CD4-positive, alpha-beta T cell treated with Interleukin-15 for 4 hours (primary cell): ENCODE measurements at places on chromosomes 2 and 18.

DNA sequence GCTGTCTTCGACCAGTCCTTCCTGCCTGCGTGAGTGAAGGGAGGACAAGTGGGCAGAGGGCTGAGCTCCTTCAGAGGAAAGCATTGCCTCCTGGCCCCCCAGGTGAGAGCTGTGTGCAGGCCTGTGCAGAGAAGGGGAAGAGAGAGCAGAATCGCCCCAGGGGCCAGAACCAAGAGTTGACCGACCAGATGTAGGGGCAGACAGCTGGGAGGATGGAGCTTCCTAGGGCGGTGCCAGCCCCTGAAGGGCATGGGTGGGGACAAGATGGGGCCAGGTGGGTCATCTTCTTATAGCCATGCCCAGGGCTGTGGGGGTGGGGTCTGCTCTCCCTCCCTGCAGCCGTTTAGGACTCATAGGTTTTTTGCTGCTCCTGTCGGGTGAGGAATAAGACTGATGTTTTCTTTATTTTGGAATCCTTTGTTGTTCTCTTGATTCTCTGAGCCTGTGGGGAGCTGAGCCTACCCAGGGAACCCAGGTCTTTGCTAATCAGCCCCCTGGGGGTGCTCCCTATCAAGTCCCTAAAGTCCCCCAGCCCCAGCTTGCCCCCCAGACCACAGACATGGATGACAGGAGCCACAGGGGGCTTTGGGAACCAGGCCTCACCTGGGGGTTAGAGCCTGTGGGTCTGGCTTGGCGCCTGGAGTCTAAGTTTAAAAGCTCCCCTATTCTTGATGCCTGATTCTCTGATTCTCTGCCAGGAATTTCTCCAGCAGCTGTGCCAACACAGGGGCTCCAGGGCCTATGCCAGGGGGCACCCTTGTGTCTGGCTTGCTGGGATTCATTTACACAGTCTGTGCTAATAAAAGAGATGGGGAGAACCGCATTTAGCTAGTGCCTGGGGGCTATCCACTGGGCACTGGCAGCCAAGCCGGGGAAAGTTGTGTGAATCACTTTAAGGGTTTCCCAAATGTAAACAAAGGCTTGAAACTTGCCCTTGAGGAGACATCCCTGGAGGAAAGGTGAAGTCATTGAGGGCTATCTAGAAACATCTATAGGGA, 9.3 kb upstream of the EFHD1 start:
- DNase-seq: no peak

DNA sequence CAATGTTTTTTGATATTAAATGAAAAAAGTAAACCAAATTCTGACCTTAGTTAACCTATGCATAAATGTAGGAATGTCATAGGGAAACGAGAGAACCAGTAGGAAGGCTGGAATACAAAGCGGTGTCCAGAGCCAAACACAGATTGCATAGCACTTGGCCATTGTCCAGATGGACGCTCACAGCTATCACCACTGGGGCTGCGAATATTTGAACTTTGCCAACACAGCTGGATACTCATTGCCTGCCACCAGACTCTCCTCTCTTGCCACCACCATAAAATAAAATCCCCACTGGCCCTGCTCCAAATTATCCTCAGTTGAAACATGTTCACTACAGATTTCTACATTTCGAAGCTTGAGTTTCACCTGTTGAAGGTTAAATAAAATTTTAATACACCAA, 159.3 kb upstream of the GULP1 start:
- DNase-seq: no peak

DNA sequence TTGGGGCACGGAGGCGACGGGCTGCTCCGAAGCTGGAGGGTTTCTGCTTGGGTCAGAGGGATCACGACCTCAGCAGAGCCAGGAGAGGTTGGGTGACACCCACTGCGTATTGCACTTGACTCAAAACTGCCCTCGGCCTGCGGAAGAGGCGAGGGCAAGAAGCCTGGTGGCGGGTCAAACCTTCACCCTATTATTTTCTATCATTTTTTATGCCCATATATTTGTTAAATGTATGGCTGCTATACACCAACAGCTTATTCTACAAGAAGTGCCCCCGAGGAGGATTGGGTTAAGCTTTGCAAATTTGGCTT, 12.6 kb upstream of the SATB2 start:
- DNase-seq: no peak

DNA sequence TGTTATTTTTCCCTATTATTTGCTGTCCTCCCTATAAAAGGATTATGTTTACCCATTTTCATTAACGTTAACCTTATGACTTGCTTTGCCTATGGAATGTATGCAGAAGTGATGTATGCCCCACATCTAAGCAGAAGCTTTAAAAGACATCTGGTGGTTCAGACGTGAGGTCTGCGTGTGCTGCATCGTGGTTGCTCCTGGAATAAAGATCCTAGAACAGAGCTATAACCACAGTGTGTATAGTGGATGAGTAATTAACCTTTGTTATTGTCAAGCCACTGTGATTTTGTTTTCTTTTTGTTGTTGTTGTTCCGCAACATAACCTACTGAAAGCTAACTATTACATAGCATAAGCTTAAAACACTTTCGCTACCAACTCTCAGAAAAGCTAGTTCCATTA, 20.9 kb upstream of the CFAP36 start:
- DNase-seq: no peak

- peak; percentile 78 for DNase-seq
Measured at GRCh38 chr2:38508311-38509039, 94.3 kb downstream of the HNRNPLL start.
